Liver (tissue), 10 donors: ENCODE measurements at places on chromosomes 4 and X.

DNA sequence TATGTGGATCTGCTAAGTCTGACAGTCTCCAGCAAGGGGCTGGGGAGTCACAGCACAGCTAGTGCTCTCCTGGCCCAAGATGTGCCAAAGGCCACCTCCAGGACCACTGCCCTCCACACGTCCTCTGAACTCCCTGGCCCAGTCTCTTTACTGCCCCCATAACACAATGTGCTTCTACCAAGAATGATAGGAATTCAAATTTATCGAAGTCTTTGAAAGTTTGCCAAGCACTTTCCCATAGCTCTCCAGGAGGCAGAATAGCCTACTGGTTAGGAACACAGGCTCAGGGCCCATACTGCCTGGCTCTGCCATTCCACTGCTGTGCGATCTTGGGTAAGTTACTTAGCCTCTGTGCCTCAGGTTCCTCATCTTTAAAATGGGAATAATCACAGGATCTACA lies 86.7 kb downstream of the NHSL2 start:
- no peak for DNase-seq

GRCh38 chrX:119529345-119530276 lies 35.6 kb downstream of the STEEP1 start:
- DNase-seq, result no peak

- DNase-seq, result no peak
Measured at GRCh38 chr4:44086753-44087152, 361.9 kb downstream of the KCTD8 start.

DNA sequence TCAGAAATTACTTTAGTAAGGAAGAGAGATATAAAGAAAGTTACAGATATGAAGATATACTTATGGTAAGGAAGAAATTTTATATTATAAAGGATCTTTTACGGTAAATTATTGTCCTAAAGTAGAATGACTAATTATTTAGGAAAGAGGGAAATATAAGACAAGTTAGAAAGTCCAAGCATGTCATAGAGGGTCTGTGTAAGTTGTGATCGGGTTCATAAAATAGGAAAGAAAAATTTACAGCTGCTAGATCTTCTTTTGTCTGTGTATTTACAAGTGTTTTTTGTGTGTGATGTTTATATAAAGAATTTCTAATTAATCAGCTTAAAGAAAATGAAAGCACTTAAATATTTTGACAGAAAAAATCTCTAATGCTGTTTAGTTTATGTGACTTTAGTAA lies 1054.9 kb upstream of the DIAPH2 start:
- no peak for DNase-seq

DNA sequence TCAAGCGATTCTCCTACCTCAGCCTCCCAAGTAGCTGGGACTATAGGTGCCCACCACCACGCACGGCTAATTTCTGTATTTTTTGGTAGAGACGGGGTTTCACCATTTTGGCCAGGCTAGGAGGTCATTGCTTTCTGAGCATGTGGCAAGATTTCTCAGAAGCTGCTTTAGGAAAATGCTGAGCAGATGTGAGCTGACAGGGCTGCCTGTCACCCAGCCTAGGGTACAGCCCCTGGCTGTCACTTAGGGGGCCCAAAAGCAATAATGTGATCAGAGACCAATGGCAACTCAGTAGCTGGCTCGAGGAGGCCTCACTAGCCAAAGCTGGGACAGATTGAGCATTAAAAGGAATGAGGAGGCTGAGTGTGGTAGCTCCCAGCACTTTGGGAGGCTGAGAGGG lies 64.8 kb downstream of the TNIP2 start:
- DNase-seq, result no peak
